ENCODE measurements at places on chromosomes 2 and 18.
A peak's percentile ranks its signal among the peaks of the same experiment; 100 is the strongest.

GRCh38 chr2:185291035-185291647 lies 447.5 kb upstream of the FSIP2 start:
- DNase-seq, result peak; percentile 79

- DNase-seq, result no peak
Observed at GRCh38 chr18:49563130-49563540, 1.3 kb downstream of the LIPG start.

DNA sequence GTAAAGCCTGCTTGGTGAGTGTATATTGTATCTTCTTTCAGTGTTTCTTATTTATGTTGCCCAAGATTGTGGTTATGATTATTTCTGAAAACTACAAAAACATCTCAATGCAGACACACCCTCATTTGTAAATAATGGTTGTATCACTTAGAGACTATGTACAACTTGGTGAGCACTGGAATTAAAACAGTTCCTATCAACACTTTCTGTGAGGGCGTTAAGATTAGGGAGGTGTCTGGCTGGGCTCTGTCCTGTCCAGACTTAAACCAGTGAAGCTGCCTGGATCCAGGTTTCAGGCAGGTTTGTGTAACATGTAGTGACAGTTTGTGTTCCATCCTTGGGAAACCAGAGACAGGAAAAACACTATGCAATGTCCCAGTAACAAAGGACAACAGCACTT lies 49.7 kb downstream of the CTAGE1 start:
- no peak for DNase-seq

GRCh38 chr18:9535430-9535991 lies 60.2 kb downstream of the RALBP1 start:
- DNase-seq, result no peak

DNA sequence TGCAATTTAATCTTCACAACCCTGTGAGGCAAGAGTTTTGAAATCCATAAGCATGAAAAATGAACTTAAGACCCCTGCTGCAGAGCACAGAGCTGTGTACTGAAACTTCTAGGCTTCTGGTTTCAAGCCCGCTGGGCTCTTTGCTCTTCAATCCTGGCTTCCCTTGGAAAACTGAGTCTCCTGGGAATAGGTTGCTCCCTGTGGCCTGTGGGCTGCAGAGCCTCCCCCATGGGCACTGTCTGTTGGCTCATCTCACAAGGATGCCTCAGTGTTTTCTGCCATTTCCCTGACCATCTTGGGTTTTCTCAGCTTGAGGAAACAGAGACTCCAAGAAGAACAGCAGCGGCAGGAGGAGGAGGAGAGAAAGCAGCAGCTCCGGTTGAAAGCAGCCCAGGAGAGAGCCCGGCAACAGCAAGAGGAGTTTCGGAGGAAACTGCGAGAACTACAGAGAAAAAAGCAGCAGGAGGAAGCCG lies 44.5 kb downstream of the SUMO1 start:
- no peak for DNase-seq

GRCh38 chr18:23038712-23039111 lies 96.6 kb upstream of the CABLES1 start:
- DNase-seq, result no peak

GRCh38 chr2:10196110-10196892 lies 73.8 kb downstream of the RRM2 start:
- no peak for DNase-seq

DNA sequence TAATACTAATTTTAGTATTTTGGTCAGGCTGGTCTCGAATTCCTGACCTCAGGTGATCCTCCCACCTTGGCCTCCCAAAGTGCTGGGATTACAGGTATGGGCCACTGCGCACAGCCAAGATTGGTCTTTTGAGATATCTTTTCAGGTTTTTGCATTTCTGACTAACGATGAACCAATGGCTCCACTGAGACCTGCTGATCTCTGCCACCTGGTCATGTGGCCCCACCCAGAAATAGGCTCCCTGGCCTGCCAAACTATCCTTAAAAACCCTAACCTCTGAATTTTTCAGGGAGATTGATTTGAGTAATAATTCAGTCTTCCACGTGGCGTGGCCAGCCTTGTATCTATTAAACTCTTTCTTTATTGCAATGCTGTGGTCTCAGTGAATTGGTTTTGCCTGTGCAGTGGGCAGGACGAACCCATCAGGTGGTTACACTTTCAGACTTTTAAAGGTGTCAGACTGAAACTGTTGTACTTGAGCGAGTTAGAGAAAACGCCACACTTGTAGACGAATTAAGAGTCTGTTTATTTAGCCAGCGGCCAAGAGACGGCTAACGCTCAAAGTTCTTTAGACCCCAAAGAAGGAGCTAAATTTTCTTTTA lies 85.8 kb upstream of the MSH6 start:
- DNase-seq, result no peak

DNA sequence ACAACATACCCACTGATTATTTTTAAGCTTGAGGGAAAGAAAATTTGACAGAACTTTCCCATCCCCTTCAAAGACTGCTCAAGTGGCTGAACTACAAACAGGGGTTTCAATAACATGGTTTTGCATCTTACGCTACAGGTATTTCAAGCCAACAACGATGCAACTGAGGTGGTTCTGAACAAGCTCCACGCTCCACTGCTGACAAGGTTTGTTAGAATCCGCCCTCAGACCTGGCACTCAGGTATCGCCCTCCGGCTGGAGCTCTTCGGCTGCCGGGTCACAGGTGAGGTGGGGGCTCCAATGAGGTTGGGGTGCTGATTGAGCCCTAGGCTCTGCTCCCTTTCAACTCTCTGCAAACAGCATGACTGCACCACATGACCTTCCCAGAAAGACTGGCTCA lies 58.1 kb downstream of the NRP2 start:
- no peak for DNase-seq

GRCh38 chr2:98479959-98480524 lies 35.4 kb downstream of the INPP4A start:
- DNase-seq, result peak; percentile 81

- DNase-seq, result peak; percentile 72
Observed at GRCh38 chr18:9082711-9083510, 19.6 kb upstream of the NDUFV2 start.

DNA sequence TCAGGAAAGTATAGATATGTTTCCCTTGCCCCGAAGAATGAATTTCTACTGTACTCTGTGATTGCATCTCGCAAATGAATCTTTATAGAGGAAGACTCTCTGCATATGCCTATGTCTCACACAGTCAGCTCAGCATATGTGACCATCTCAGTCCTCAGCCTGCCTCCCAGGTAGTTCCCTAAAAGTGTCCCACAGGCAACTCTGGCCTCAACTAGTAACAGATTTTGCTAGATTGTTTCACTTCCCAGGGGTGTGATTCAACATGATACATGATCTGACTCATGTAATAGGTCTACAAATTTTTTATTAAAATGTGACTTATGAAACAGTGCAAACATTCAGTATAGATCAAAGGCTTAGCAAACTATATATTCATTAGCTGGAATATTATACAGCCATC lies 296.6 kb upstream of the CRIM1 start:
- DNase-seq, result peak; percentile 4

- no peak for DNase-seq
Observed at GRCh38 chr18:33264566-33264965, 176.0 kb downstream of the CCDC178 start.

DNA sequence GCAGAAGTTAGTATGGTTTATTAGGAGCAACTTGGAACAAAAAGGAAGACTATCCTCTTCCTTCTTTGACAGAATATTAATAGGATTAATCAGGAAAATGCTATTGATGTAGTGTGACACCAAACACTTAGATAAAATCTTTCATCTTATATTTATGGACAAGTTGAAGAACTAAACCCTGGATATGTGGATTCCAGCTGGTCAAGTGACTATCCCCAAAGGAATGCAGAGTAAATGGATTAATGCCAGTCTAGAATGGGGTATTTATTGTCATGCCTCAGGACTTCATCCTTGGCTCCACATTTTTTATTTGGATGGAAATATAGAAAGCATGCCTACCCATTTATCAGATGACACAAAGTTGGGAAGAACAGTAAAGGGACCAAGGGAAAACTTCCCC lies 124.0 kb upstream of the TTC39C start:
- DNase-seq, result no peak

DNA sequence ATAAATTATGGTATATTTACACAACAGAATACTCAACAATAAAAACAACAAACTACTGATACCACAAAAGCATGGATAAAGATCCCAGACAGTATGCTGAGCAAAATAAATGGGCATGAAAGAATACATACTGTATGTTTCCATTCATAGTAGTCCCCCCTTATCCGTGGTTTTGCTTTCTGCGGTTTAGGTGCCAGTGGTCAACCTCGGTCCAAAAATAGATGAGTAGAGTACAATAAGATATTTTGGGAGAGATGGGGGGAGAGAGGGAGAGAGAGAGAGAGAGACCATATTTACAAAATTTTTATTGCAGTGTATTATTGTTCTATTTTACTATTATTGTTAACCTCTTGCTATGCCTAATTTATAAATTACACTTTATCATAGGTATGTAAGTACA lies 21.0 kb upstream of the TGFA start:
- DNase-seq, result peak; percentile 18

GRCh38 chr18:48693625-48694262 lies 154.9 kb downstream of the CTIF start:
- peak; percentile 18 for DNase-seq

- no peak for DNase-seq
Observed at GRCh38 chr18:46577546-46577945, 79.5 kb downstream of the LOXHD1 start.

GRCh38 chr2:9206991-9207640 lies 504 bp downstream of the ASAP2 start:
- DNase-seq, result peak; percentile 42

DNA sequence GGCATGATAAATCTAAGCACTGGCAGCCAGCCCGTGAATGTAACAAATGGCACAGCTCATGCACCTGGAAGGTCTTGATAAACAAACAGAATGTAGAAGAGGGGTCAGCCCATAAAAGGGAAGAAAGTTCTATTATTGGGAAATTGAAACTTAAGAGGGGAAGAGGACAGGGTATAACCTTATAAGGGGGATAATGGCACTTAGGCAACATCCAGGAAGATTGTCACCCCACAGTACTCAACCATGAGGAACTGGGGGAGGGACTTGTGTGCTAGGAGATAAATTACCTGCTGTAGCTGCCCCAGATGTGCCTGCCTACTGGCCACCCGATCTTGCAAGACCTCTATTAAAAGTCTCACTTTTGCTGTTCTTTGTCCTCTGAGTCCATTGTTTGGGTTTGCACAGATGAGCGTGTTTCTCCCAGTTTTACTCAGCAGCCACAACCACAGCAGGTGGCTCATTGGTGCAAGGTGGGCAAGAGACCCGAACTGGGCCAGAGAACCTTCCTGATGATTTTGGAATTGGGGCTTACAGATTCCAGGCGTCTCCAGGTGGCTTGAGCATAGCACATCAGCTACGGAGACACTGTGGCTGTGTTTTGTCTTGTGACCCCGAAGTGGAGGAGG lies 79.0 kb upstream of the TAF1B start:
- no peak for DNase-seq

GRCh38 chr2:111161971-111162370 lies 41.3 kb downstream of the BCL2L11 start:
- DNase-seq, result no peak

- DNase-seq, result peak; percentile 86
Observed at GRCh38 chr2:241844066-241844728, 14.5 kb downstream of the PDCD1 start.

DNA sequence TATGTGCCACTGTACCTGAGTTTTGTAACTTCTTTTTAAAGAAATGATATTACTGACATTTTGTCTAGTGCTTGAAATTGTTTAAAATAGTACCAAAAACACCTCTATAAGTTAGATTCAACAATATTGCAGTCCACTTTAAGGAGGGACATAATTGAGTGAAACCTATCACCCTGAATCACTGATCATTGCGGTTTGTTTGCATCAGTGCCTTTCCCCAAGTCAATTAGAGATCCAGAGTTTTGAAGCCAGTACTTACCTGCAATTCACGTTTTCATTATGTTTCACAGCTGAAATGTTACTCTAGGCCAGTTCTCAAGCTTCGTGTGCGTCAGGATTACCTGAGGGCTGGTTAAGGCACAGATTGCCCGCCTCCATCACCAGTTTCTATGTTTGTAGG lies 26.6 kb upstream of the DLX1 start:
- DNase-seq, result no peak

- no peak for DNase-seq
Observed at GRCh38 chr18:70457788-70458187, 168.9 kb downstream of the SOCS6 start.

DNA sequence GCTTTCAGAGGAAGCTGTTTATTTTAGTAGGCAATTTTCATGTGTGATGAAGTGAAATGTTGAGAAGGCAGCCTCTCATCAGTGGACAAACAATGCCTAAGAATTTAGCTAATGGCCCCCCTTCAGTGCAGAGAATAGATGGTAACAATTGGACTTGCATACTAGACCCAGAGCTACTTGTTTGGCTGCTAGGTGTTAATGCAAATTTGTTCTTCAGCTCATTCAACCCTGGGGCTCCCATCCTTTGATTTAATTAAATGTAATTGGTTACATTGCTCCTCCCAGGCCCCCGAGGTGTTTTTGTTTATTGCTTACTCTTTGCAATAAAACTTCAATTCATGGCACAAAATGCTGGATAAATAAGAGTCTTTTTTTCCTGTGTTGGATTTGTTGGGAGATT lies 68.6 kb downstream of the CAMKMT start:
- no peak for DNase-seq

DNA sequence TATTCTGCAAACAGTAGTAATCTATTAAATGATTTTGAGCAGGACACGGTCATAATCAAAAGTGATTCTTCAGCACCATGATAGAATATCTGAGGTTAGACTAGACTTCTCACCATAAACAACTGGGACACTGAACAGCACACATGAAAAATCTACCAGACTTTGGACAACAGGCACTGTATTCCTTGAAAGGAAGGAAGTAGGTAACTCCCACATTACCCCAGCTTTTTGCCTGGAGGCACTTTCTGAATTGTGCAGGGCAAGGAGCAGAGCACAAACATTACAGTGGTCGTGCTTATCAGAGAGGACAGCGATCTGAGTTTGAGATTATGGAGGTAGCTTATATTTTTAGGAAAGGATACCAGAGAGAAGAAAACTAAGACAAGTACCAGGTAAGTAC lies 25.3 kb upstream of the IL1RL1 start:
- DNase-seq, result no peak

- peak; percentile 79 for DNase-seq
Observed at GRCh38 chr2:158753641-158754611, 41.2 kb upstream of the DAPL1 start.

DNA sequence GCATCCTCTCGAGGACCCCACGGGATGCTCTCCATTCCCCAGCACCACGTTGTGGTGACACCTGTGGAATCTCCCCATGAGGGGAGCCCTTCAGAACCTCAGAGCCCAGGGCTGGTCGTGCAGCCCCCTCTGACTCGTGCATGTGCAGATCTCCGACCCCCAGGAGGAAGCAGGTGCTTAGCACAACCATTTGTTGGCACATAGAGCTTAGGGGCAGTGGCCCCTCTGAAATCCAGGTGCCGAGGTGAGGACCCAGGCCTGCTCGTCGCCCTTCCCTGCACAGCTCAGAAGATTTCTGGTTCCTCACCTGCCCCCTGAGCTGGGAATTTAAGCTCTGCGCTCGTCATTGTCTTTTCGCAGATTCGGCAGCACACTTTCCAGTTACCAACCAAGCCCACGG lies 1.3 kb upstream of the OTOS start:
- DNase-seq, result no peak

All from hematopoietic multipotent progenitor cell treated with erythropoietin and hydrocortisone succinate and interleukin-3 and kit ligand, for 4 days (in vitro differentiated cells).